ENCODE measurements at places on chromosomes 7 and 10.

GRCh38 chr7:2980401-2981102 is 63.1 kb downstream of the CARD11 start:
- no peak for DNase-seq

DNA sequence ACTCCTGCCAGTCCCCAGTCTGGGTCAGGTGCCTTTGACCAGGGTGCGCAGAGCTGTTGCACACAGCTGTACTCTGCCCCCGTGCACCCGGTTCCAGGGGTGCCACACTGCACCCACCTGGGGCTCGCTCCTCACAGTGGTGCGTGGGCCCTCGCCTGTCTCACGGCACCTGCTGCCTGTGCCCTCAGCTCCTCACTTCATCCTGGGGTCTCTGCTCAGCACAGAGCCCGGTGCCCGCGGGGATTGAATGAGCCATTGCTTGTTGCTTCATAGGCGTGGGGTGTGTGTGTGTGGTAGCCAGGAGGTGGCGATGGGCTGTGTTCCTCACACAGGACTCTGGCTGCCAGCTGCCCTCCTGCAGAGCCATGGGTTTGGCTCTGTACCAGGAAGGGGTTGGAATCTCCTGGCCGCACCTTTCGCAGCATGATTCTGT is 18.5 kb downstream of the EIF3B start:
- no peak for DNase-seq

- no peak for DNase-seq
These were observed 19.4 kb upstream of the NRP1 start for GRCh38 chr10:33353853-33354252.

DNA sequence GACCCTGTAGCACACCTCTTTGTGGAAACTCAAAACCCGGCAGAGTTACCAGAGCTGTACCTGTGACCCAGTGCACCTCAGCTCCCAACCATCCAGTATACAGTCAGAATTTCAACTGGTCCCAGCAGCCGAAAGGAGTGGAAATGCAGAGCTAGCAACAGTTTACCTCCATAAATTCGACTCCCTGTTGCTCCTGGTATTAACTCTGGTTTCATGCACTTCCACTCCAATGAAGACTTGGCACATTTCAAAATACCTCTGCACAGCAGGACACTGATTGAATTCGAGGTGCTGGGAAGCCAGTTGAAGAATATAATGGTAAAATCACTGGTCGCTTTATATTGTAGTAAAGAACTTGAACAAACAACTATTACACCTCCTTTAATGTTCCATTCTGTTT is 17.9 kb upstream of the TIAL1 start:
- no peak for DNase-seq

- no peak for DNase-seq
These were observed 46.6 kb downstream of the CCDC3 start for GRCh38 chr10:12954866-12955265.

GRCh38 chr7:154699417-154699816 is 303.5 kb downstream of the PAXIP1 start:
- no peak for DNase-seq

DNA sequence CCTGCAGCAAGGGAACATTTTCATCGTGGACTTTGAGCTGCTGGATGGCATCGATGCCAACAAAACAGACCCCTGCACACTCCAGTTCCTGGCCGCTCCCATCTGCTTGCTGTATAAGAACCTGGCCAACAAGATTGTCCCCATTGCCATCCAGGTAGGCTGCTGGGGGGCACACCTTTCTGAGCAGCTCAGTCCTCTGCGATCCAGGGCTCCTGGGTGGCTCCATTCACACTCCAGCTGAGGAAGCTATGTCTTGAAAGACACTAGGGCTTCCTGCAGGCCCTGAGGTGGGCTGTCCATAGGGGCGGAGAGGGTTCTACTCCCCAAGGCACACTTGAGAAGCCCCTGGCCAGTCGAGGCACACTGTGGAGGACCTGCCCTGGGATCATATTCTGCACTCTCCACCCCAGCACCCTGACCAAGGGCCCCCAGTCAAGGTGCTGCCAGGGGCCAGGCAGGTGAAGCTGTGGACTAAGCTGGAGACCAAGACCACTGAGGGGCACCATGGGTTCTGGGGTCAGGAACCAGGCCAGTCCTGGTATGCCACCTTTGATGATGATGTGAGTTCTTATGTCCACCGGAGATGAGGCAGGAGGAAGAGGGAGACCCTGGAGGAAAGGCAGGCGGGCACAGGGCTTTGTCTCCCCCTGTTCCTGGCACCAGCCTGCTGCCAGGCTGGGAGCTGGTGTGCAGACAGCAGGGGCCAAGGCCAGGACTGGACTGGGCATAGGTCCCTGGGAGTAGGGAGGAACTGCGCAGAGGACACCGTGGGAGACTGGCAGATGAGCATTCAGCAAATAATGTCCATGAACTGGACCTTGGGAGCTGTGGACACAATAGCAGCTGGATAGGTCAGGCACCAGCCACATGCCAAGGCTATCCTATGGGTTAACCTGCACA is 54.8 kb downstream of the ALOX5 start:
- no peak for DNase-seq

DNA sequence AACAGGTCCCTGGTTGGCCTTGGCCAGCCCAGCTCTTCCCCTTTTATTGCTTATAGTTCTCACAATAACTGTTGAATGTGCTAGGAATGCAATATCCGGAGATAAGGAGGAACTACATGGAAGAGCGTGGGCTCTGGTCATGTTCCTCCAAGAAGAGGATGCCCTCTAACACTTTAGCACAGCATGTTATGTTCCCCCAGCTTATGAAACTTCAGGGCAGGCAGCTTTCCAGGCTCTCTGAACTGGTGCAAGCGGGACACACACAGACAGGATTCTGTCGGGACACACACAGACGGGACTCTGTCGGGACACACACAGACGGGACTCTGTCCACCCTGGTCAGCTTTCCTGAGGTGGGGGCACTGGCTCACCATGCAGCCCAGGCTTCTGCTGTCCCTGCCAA is 141.6 kb downstream of the PKD1L1 start:
- no peak for DNase-seq

GRCh38 chr7:8638076-8638475 is 204.7 kb downstream of the NXPH1 start:
- DNase-seq, result no peak

DNA sequence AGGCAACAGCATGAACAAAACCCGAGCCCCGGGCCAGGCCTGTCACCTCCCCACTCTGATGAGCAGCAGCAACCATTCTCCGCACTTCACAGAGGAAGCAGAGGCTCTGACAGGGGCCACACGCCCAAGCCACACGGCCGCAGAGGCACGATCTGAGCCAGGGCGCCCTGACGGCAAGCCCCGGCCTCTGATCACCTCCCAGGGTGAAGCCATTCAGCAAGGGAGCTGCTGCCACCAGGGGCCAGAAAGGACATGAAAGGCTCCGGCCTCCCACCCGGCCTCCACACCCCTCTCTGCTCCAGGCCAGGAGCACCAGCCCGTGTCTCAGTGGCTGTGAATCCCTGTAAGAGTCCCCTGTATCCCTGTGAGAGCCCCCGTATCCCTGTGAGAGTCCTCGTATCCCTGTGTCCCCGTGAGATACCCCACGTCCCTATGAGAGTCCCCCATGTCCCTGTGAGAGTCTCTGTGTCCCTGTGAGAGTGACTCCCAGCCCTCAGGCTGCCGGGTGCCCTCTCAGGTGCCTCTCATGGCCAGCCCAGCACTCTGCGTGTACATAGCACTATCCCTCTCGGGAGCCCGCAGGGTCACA is 187.8 kb downstream of the MAD1L1 start:
- DNase-seq, result no peak

DNA sequence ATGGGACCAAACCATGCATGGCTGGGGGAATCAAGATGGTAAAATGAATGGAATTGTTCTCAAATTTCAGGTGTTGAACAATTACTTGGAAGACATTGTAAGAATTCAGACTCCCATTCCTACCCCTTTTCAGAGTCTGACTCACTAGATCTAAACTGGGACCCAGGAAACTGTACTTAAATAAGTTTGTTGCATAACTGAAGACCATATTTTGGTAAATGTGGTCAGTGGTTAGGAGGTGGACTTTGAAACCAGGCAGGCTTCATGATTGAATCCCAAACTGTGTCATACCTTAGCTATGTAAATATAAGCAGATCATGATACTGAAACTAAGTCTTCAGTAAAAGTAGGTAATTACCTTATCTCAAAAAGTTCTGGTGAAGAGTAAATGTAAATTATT is 41.7 kb downstream of the ZWINT start:
- DNase-seq, result no peak

GRCh38 chr10:21505711-21506278 is 19.7 kb downstream of the SKIDA1 start:
- no peak for DNase-seq

GRCh38 chr7:30986738-30987137 is 23.0 kb downstream of the GHRHR start:
- no peak for DNase-seq

DNA sequence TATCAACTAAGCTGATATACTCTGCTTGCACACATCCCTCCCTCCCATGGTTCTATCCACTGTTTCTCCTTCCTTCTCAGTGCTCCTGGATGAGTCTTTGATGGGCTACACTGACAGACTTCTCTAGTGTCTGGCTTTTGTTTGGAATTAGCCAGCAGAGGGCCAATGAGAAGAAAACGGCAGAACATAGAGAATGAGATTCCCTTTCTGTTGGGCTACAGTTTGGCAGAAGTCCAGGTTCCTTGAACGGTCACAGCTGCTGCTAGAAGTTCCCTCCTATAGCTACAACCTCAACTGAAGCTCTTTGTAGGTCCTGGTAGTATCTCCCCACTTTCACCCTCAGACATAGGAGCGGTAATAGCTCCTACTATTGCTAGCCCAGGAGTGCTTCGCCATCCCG is 251.1 kb upstream of the LRRN3 start:
- DNase-seq, result peak; percentile 28

GRCh38 chr7:24920451-24921361 is 59.3 kb downstream of the OSBPL3 start:
- DNase-seq, result peak; percentile 63

DNA sequence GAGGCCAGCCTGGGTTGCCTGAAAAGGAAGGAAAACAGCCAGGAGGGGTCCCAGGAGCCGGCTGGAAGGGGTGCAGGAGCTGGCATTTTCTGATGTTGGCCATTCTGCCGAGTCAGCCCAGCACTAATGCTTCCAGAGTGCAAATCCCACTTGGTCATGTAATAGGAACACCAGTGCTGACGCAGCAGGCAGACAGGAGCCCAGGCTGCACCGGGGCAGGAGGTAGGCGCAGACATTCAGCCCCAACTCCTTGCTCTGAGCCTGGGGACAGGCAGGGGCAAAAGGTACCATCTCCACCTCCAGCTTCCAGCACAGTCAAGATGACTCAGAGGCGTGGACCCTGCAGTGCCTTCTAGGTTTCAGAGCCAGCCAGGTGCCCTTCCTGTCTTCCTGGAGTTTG is 10.2 kb upstream of the YWHAG start:
- DNase-seq, result no peak

- DNase-seq, result no peak
These were observed 871.7 kb downstream of the LRMDA start for GRCh38 chr10:76302961-76303630.

DNA sequence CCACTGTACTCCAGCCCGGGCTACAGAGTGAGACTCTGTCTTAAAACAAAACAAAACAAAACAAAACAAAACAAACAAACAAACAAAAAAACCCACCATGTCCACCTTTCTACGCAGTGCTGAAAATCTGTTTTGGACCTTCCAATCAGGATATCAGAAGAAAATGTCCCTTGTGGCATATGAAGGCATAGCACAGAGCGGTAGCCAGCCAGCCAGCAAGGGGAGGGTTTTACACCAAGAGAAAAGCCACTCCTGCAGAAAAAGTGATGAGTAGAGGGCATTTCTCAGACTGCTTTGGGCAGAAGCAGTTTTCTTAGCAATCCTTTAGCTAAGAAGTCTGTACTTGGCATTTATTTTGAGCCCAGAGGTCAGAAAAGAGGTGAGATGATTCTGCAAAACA is 612.2 kb downstream of the TYW1 start:
- no peak for DNase-seq

GRCh38 chr7:127375631-127376030 is 16.9 kb downstream of the ZNF800 start:
- DNase-seq, result no peak

- peak; percentile 28 for DNase-seq
These were observed 50.5 kb upstream of the HBP1 start for GRCh38 chr7:107118109-107118900.

DNA sequence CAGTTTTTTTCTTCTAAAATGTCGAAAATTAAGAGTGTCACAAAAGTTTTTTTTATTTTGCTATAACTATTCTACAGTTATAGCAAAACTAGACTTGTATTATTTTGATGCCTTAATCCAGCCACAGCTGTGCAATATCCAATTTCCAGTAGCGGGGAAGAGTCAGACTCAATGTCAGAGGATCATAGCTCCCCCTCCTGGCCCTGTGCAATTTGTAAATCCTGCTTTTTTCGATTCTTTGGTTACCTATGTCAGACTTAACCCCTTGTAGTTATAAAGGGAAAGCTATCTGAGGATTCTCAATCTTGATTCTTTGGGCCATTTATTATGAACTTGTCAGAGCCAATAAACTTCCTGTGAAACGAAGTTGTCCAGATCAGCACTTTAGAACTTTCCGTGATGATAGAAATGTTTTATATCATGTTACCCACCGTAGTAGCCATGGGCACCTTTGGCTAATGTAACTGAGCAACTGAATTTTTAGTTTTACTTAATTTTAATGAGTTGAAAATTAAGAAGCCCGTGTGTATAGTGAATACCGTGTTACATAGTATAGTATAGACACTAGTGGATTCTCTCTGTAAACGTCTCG is 87.7 kb upstream of the PRKCQ start:
- peak; percentile 73 for DNase-seq

DNA sequence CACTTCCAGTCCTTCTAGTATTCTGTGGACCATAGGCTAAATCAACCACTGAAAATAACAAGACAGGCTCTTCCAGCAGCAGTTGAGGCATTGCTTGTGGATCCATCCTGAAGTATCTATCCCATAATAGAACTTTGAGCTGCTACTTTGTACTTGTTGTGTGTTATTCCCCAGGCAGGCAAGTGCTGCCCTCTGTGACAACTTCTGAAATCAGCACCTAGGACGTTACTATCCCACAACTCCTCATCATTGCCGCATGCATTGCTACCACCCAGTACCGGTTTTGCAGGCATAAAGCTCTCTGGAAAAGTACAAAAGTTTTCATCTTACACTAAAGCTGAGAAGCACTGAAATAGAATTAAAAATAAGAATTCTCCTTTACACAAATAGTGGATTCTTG is 145.3 kb downstream of the HTR7 start:
- no peak for DNase-seq

GRCh38 chr7:2151801-2152612 is 80.7 kb downstream of the MAD1L1 start:
- no peak for DNase-seq

- no peak for DNase-seq
These were observed 121.0 kb downstream of the EPC1 start for GRCh38 chr10:32225976-32226375.

- no peak for DNase-seq
These were observed 100.1 kb downstream of the LSMEM1 start for GRCh38 chr7:112580717-112581435.

DNA sequence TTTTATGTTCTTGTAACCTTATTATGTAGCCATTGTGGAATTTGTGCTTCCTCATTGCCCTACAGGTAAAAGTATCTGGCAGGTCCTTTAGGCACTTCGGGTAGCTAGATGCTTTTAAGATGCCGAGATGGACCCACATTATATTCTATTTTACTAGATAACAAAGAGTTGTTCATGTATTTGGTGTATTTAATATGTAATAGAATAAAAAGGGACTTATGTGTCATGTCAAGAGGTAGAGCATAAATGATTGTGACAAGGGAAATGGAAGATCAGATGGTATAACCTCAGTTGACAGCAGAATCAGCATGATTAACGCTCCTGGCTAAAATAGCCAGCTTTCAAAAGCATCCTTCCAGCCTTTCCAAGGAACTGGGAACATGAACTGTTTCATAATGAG is 50.6 kb downstream of the NPY start:
- DNase-seq, result no peak

All from hematopoietic multipotent progenitor cell treated with erythropoietin and hydrocortisone succinate and interleukin-3 and kit ligand, for 8 days (in vitro differentiated cells).